ENCODE measurements at places on chromosomes 13 and 19.
A peak's percentile ranks its signal among the peaks of the same experiment; 100 is the strongest.

DNA sequence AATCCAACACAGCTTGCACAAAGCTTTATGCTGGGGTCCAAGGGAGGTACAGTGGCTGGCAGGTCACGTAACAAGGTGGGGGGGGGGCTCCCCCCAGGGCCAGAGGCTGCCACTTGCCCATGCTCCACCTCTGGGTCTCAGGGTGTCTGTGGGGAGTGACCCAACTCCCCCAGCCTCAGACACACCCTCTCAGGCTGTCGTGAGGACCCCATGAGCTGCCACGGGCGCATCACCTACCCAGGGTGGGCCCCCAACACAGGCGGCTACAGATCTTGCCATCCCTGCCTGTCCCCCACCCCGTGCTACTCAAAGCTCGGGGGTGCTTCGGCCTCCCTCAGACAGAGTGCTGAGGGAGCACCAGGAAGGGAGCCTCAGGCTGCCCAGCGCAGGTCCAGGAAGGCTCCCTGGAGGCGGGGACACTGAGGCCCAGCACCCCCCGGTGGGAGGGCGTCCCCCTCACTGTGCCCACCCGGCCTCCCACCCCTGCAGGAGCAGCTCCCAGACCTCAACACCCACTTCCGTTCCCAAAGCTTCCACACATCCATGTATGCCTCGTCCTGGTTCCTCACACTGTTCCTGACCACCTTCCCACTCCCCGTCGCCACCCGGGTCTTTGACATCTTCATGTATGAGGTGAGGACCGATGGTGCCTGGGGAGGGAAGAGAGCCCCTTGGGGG lies 21.1 kb downstream of the EVI5L start:
- DNase-seq: no peak

DNA sequence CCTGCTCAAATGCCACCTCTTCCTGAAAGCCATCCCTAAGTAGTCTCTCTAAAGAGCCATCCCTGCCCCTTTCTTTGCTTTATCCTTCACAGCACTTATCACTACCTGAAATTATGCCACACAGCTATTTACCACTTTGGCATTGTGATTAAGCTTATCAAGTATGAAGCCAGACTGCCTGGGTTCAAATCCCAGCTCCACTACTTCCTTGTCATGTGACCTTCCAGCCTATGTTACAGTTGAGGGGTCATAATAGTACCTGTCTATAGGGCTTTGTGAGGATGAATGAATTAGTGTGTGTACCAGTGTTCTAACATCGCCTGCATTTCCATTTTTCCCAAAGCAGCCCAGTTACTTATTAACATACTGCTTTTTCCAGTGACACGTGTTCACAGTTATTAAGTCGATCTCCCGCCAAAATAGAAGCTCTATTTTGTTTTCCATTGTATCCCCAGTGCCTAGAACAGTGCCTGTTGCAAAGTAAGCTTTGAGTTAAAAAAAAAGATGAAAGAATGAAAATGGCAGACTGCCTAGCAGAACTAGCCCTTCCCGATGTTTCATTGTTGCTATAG lies 32.8 kb downstream of the ZSWIM9 start:
- no peak for DNase-seq

DNA sequence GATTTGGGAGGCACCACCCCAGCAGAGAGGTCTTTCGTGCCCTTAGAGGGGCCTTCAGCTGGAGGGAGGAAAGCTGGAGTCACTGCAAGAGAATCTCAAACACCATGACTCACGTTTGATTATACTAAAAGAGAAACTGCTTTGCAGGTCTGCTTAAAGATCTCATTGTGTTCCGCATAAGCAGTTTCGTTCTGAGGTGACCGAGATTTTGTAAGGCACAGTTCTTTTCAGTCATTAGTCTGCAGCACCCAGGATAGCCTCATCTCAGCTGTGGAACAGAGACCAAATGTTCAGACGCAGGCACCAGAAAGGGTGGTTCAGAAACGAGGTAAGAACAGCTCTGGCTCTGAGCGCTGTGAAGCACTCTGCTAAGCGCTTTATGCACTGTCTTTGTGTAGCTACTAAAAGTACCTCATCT lies 71.2 kb upstream of the GTF3A start:
- DNase-seq: peak; percentile 61

- no peak for DNase-seq
These were observed 33.8 kb downstream of the SERP2 start for GRCh38 chr13:44407379-44407778.

DNA sequence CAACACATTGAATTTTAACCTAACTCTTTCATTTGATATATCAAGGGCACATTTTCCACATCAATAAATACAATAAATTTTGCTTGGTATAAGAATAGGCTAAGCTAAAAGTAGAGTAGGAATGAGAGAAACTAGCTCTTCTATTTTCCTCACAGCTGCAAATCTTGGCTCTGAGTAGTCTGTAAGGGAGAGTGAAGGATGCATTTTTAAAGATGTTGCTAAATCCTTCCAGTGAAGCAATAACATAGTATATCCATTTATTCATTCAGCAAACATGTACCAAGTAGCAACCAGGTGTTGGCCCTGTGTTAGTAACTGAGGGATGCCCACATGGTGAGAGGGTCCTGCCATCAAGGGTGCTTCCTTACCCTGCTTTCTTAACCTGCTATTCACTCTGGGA lies 799.9 kb downstream of the PCDH9 start:
- DNase-seq: no peak

- peak; percentile 55 for DNase-seq
These were observed 172.2 kb downstream of the COL4A1 start for GRCh38 chr13:110134801-110135200.

DNA sequence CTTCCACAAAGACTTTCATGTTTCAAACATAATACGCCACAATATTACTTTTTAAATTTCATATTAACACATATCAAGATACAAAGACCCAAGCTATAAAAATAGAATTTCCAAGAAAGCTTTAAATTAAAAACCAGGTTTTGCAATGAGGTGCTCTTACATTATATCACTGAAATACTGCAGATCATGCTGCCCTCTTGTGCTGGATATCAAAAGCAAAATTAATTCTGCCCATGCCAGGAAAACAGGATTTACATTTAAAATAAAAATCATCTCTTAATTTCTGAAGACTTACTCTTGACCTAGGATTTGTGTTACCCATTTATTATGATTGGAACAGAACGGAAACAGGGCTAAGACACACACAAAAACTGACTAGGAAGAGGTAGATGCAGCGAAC lies 145.0 kb downstream of the ABCC4 start:
- DNase-seq: no peak

- no peak for DNase-seq
These were observed 1121.9 kb upstream of the PCDH20 start for GRCh38 chr13:62537593-62537992.

- DNase-seq: no peak
These were observed 676.3 kb upstream of the ARGLU1 start for GRCh38 chr13:107244241-107244640.

- DNase-seq: no peak
These were observed 25.5 kb downstream of the NKPD1 start for GRCh38 chr19:45135176-45135885.

DNA sequence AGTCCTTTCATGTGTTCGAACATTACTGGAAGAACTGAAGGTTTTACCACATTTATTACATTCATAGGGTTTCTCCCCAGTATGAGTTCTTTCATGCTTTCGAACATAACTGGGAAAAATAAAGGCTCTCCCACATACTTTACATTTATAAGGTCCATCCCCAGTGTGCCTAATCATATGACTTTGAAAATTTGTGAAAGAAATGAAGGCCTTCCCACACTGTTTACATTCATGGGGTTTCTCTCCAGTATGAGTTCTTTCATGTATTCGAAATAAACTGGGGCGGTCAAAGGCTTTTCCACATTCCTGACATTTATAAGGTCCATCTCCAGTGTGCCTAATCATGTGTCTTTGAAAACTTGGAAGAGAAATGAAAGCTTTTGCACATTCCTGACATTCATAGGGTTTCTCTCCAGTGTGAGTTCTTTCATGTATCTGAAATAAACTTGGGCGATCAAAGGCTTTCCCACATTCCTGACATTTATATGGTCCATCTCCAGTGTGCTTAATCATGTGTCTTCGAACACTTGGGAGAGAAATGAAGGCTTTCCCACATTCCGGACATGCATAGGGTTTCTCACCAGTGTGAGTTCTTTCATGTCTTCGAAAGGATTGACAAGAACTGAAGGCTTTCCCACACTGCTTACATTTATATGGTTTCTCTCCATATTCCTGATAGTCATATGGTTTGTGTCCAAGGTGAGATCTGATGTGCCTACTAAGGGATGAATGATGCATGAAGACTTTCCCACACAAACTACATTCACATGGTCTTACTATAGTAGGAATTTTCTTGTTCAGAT lies 24.0 kb downstream of the ZNF564 start:
- DNase-seq: peak; percentile 46

GRCh38 chr19:12784871-12785430 lies 6.3 kb upstream of the JUNB start:
- no peak for DNase-seq

DNA sequence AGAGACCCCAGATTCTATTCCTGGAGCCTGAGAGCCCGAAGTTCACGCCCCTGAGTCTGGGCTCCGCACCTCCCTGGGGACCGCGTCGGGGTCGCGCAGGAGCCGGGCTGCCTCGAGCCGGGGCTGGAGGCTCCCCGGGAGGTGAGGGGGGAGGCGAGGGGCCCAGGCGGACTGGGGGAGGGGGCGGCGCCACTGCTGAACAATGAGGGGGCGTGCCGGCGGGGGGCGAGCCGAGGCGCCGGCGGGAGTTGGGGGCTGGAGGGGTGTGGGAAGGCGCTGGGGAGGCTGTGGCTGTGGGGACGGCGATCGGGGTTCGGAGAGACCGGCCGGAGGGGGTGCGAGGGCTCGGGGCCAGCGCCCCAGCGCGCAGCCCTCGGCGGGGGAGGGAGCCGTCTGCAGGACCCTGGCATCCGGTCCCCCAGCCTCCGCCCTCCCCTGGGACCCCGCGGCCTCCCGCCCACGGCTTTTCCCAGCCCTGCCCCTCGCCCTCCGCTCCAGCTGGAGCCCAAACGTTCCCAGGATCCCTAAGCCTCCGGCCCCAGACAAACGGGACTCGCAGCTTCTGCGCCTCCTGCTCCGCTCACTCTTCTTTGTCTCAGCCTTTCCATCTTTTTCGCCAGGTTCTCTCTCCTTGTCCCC lies 922 bp downstream of the PLEKHG2 start:
- DNase-seq: no peak

GRCh38 chr19:14497228-14497921 lies 1.4 kb upstream of the GIPC1 start:
- DNase-seq: no peak

GRCh38 chr19:41734585-41734984 lies 20.7 kb upstream of the CEACAM6 start:
- DNase-seq: no peak

- DNase-seq: no peak
These were observed 6.6 kb upstream of the FLT3 start for GRCh38 chr13:28106976-28107375.

GRCh38 chr19:827710-828321 lies at the start of gene AZU1:
AZU1 (plus strand) TSS chr19:827837; CDS start chr19:827847, 10 bp downstream.
- no peak for DNase-seq

- no peak for DNase-seq
These were observed 2.9 kb upstream of the C13orf42 start for GRCh38 chr13:51113969-51114368.

DNA sequence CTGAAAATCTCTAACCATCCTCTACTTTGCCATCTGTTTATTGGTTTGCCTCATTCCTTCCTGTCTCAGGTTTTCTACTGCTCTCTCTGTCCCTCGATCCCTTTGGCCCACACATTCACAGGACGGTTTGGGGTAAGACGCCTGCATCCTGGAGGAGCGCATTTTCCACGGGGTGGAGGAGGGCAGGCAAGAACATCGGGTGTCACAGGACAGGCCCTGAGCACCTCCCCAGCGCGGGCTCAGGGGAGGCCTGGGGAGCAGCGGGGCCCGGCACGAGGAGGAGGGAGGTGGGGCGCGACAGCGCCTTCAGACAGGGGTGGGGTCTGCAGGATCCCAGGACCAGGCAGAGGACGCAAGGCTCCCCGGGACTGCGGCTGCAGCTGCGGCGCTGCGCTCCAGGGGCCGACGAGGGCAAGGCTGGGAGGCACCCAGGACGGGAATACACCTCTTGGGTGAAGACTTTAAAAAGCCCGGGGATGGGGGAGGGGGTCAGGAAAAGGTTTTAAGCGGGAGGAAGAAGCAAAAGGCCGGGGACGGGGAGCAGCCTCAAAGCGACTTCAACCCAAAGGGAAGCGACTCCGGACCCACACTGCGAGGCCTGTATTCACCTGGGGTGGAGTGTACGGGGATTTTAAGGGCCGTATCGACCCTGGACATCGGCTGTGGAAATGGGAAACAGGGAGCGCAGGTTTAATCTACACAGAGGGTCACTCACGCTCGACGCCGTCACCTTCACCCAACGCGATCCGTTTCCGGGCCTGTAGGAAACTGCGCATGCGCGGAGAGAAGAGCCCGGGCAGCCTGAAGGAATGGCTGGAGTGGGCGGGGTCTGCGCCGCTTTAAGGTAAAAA lies at the start of gene ZNF415:
Gene ZNF415 (minus strand): TSS at position 770 of the 851 bp plus-strand sequence. CDS start 10,234 bp downstream, outside the sequence.
- peak; percentile 16 for DNase-seq
